RWPE2 (cell line): ENCODE measurements at places on chromosomes 7 and 10.

- DNase-seq = no peak
Measured at GRCh38 chr10:79072994-79073645, 4.4 kb downstream of the ZMIZ1 start.

GRCh38 chr7:66756889-66757288, 16.4 kb downstream of the RABGEF1 start:
- no peak for DNase-seq

DNA sequence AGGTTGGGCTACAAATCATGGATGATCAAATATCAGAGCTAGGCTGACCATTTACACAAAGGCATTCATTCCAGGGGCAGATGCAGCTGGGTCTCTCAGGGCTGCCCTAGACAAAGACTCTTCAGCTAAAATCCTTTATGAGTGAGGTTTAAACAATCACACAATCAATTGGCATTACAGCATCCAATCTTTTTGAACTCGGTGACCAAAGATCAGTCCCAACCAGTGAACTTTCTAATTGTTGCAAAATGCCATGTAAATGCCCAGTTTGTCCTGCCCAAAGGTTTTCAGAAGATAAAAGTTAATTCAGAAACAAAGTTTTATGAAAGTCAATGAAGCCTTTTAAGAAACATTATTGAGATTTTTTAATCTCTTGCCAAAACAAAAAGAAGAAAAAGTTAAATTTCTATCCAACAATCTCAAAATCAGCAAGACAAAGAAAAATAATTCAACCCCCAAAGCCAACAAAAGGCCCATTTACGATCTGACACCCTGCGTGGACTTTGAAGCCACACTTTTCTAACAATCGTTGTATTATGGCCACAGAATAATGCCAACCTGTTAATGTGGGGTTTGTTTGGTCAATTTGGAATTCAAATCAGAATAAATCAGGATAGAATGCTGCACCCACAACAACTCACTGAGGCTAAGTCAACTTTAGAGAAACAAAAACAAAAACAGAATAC, 40.9 kb downstream of the GPR37 start:
- no peak for DNase-seq

DNA sequence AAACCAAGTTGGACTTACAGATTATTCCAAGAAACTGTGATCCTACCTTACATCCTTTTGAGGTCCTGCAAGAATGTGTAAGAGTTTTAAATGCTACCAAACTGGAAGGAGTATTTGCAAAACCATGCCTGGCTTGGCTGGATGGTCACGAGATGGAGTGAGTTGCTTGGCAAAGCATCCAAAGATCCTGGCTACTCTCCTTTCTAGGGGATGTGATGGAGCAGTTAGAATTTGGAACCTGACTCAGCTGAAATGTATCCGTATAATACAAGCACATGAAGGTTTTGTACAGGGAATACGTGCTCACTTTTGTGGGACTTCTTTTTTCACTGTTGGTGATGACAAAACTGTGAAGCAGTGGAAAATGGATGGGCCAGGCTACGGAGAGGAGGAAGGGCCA, 13.3 kb upstream of the SYPL1 start:
- DNase-seq = no peak

DNA sequence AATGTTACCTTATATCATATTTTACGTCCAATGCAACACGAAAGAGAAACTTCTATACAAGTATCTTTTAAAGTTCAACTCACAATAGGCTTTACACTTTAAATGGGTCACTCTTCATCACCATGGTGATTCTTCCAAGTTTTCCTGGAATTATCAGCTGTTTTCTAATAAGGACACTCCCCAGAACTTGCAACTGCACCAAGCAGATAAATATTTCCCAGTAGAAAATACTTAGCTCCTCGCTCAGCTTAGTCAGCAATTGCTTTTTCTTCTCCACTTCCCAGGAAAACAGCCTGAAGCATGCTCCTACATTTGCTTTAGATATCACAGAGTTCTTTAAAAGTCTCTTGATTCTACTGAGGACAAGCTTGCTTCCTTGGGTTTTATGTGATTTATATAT, 25.7 kb upstream of the ADD3 start:
- no peak for DNase-seq

GRCh38 chr7:108328174-108328651, 128.0 kb downstream of the NRCAM start:
- DNase-seq = no peak

DNA sequence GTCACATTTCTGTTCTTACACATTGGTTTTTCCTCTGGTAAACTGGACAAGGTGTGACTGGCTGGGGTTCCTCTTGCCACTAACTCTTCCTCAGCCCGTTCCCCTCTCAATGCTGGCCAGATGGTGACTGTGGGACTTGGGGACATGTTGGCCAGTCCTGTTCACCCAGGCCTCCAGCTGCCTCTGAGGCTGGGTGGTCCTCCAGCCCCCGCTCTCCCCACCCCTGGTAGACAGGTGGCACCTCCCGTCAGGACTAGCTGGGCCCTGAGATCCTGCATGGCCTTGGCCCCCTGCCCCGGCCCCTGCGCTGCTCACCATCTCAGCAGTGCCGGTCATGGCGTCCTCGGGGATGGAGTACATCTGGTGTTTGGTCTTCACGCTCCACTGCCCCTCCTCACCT, 10.8 kb upstream of the MYL7 start:
- DNase-seq = no peak

DNA sequence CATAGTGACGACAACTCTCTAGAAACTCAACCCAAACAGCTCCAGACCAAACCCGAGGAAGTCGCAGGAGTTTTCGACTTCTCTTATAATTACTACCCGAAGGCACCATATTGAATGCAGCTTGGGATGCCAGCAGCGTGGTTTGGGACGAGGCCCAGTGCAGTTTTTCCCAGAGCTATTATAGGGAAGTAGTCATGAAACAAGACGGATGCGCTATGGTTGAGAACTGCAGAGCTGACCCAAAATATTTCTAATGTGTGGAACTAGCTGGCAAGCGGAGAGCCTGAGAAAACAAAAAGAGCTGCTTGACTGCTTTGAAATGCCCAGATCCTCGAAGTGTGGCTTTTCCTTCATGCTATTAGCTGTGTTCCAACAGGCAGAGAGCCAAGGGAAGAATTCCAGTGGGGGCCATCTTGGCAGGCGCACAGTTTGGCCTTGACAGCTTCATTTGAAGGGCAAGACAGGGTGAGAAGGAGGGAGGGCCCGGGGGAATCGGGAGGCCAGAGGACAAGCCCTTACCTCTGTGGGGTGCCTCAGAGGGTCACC, 122.7 kb downstream of the CUL2 start:
- DNase-seq = no peak

- DNase-seq = no peak
Measured at GRCh38 chr10:11854301-11854700, 31.1 kb downstream of the PROSER2 start.

DNA sequence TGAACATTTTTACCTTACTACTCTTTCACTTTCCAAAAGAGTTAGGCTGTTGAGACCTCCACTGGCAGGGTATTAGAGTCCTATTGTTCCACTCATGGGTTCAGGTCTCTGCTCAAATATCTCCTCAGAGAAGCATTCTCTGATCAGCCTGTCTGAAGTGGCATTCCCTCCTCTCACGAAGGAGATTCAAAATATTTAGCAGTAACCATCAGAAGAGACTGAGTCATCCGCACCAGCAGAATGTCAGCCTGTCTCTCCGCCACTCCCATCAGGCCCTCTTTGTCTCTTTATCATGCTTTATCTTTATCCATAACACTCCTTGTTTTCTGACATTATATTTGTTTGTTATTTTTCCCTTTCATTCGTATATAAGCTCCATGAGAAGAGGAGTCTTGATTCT, 79.1 kb downstream of the AASS start:
- DNase-seq = no peak

DNA sequence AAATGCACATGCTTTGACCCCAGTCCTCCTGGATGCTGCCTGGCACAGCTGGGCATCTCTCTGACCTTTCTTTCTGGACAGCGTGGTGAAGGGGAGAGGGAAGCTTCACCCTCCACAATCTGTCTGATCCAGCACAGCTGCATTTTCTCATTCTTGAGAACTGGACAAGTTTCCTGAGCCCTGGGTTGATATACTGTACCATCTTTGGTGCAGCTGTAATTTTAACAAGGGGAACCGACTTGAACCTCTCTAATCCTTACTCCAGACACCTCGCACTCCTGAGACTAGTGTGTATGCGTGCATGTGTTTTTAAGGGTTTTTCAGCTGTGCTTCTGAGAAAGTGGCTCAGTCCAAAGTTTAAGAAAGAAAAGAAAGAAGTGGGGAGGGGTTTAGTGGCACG, 655.7 kb downstream of the INHBA start:
- no peak for DNase-seq

DNA sequence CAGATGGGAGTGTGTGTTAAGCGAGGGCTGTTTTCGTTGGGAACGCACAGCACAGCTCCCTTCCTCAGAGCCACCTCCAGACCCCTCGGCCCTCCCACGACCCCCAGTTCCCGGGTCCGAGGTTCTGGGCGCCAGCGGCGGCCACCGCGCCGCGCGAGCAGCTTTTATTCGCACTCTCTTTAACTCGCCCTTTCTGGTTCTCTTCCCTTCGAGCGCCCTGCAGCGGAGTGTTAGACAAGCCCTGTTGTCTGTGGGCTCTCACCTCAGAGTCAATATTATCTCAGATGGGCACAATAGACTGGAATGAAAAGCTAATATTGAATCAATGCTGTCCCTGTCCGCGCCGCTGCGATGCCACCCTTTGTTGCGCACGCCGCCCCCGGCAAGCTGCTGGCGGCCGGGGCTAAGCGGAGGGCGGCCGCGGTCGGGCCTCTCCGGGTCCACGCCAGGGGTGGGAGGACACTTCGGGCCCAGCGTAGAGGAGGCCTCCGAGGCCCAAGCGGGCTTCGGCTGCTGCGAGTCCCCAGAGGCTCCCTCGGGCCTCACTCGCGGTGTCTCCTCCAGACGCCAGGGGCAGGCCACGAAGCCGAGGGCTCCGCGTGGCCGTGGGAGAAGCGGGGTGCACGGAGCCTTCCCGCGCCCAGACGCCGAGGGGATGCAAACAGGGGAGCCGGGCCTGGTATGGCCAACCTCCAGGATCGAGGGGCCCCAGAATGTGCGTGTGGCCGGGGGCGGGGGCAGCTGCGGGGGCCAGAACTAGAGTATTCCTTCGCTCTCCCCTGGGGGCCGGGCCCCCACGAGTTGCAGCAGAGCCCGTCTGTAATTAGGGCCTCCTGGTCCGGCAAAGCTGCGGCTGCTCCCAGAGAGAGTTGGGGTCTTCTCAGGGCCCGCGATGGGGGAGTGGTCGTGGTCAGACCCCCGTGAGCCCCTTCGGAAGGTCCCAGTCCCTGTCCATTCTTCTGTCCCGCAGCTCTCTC, 7.9 kb upstream of the EMX2 start:
- DNase-seq = no peak

DNA sequence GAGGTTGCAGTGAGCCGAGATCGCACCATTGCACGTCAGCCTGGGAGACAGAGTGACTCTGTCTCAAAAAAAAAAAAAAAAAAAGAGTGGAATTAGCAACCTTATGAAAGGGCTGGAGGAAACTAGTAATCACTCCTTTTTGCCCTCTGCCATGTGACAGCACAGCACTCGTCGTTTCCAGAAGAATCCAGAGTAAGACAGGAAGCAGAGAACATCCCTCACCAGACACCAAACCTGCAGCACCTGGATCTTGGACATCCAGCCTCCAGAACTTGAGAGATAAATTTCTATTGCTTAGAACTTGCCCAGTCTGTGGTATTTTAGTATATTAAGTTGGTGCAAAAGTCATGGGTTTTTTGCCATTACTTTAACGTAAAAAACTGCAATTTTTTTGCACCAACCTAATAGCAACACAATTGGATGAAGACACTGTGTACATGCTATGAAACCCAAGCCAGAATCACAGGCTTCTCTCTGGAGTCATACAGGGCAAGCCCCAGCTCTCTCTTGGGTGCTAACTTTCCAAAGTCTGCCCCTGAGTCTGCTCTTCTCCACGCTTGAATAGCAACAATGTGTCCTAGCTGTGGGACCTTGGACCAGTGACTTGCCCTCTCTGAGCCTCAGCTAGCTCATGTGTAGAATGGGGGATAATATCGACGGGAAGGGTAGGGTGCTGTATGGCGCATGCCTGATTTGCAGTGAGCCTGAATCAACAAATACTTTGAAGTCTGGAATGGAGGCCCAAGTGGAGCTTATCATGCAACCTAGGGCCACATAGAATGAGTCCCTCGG, 55.1 kb downstream of the CHST3 start:
- DNase-seq = no peak

- DNase-seq = no peak
Measured at GRCh38 chr7:157318015-157318706, 18.6 kb upstream of the DNAJB6 start.

- DNase-seq = no peak
Measured at GRCh38 chr10:49844775-49845595, 82.9 kb upstream of the OGDHL start.
